ENCODE measurements at places on chromosomes 4 and X.

DNA sequence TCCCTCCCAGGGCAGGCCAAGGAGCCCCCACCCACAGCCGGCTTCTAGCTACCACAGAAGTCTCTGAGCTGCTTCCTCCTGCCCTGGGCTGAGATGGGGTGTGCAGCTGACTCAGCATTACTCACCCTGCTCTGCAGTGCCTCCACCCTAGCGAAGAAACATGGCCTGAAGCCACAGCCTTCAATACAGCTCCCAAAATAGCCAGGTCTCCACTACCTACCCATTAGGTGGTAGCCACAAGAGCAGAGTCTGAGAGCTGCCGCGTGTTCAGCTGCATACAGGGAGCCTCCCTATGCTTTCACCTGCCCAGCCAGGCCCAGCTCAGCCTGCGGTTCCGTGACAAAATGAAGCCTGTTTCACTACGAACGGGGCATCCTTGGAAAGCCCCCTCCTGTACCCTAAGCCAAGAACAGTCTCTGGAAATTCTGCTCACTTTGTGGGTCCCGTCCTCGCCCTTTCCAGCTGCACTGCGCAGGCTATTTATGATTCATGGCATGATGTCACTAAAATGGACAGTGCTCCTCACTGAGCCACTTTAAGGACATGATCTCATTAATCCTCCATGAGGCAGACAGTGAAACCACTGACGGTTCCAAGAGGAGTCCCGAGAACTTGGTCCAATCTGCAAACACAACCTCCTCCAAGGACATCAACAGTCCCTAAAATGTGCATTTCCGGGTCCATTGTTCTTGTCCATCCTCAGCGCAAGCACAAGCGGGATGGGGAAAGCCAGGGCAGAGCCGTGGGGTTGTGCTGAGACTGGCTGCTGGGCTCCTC, 20.2 kb downstream of the WDR1 start:
- DNase-seq: peak; percentile 86

DNA sequence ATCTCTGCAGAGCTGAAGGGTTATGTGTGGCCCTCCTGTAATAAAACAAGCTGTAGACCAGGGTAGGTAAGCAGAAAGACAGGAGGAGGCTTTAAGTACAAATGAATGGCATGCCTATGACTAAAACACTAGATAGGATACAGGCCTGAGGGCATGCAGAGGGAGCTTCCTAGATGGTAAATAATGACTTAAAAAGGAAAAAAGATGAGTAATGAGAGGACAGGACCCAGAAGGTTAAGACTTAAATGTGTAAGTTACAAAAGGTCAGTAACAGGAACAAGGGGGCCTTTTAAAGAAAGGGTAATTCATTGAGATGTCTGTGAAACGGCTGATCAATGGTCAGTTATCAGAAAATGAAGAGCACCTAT, 194.8 kb downstream of the SOWAHB start:
- DNase-seq: no peak

GRCh38 chr4:105092768-105093167, 53.9 kb upstream of the TET2 start:
- DNase-seq: no peak

GRCh38 chrX:1885116-1885515, 270.3 kb downstream of the ASMT start:
- DNase-seq: no peak

DNA sequence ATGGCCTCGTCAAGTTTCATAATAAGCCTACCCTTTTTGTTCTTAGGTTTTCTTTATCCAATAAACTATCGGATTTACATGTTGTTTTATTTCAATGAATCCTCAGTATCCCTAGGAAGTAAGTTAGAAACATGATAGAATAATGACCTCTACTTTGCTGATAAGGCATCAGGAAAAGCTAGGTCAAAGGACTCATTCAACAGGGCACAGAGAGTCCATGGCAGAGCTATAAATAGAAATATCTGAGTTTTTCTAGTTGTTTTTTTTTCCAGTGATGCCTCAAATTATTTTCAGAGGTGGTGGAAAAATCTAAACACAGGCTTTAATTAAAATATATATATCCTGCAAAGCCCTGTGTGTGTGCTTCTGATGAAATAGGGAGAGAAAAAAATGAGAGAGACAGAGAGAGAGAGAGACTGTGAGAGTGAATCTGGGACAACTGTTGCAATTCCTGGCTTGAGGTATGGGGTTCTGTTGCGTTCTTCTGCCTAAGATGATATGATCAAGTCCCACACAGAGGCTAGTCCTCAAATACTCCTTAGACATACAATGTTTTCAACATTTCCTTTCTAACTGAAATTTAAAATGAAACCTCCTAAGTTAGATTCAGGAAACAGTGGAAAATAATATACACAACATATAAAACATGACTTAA, 139.9 kb downstream of the HDX start:
- DNase-seq: no peak

DNA sequence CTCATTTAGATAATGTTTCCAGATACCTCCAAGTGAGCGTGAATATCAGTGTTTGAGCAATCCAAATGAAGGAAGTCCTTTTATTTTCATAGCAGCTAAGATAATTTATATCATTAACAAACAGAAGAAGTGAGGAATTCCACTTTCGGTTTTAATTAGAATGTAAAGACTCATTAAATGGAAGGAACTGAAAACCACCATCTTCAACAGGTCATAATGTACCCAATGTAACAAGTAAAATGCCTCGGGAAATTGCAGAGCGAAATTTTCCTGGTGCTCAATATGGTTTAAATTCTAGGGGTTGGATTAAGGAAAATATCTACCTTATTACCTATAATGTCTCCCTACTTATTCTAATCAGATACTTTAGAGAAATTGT, 33.9 kb upstream of the SLC9A7 start:
- no peak for DNase-seq

DNA sequence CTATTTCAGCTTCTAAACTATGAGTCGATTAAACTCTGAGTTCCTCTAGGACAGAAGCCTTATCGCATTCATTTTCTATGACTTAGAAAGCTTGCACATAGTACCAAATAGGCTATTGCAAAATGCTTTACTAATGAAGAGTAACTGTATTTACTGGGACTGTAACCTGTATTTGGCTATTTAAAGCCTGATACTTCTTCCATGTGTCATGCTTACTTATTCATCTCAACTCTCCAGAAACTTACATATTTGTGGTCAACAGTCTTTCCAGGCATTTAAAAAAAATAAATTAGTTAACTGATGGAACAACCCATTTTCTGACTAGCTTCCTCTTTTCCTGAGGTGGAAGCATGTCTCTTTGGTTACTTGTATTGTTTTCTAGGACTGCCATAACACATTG, 467.9 kb downstream of the PCDH11X start:
- no peak for DNase-seq

- DNase-seq: no peak
Observed at GRCh38 chrX:144849141-144849540, 398.2 kb upstream of the SPANXN1 start.
